NCI-H1436 (cell line): ENCODE measurements at places on chromosomes 12 and 14.

DNA sequence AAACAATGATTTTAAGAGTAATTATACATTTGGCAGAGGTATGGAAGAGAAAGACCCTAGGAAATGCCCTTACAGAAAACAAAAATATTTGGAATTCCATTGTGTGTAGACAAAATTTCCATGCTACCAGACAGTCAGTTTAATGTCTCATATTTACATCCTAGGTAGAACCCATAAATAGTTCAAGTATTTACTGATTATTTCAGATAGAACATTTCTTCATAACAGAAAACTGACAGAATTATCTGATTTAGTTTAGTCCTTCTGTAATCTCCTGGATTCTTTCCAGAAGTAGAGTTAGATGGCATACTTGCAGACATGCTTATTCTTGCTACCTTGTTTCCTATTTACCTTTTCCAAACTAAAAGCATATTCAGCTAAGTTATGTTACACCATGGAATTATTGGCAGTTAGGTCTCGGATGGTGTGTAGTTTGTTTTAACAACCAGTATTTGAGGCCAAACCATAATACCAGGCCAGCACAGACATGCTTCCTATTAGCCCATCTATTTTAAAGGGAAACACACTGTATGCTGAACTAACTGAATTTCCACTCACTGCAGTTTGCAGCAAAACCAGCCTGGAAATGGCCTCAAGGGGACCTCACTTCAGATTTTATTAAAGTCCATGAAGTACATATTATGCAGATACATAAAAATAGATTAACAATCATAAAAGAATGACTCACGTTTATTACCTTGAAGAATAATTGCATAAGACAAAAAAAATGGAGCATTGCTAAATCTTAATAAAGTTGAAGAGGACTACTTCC, 126.6 kb upstream of the LRIG3 start:
- DNase-seq = no peak

DNA sequence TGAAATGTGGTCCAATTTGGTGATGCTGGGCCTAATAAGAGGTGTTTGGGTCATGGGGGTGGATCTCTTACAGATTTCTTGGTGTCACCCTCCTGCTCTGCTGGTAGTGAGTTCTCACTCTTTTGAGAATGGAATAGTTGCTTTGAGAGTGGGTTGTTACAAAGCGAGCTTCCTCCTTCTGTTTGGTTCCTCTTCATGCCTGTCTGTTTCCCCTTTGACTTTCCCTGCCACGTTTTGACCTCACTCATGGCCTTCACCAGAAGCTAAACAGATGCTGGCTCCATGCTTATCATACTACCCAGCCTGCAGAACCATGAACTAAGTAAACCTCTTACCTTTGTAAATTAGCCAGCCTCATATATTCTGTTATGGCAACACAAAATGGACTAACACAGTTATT, 57.7 kb upstream of the LDHB start:
- DNase-seq = no peak

DNA sequence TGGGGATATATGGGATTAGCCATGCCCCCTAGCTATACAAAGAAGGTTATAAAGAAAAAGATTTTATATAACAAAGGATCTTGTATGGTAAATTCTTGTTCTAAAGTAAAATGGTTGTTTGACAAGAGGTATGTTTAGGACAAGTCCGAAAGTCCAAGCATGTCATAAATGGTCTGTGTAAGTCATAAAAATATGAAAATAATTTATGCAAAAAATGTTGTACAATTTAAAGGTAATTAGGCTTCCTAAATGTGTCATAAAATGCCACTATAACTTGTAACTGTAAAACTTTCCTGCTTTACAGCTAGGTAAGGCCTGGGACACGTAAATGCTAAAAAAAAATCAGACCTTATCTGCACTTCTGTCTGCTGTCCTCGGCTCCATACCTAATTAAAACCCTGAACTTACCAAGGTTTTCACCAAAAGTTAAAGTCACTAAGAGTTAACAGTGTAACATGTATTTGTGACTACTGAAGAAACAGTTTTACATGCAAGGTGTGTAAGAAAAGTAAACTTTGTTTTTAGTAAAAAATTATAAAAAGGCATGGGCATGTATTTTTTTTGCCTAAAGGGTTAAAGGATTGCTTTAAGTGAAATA, 110.0 kb upstream of the RESF1 start:
- no peak for DNase-seq

- no peak for DNase-seq
These were observed 87.5 kb downstream of the DUSP16 start for GRCh38 chr12:12474931-12475795.
